ENCODE measurements at places on chromosomes 3 and 15. TPM values are rescaled to one million over a fixed set of nuclear protein-coding genes. Genes with fewer than 3 reads are reported as not detected.

The KNL1 gene
- 1.3 TPM for total RNA-seq

The TP63 gene
- 0.18 TPM for total RNA-seq

The SPESP1 gene
- total RNA-seq = 0.98 TPM

The VPS33B gene
- 5.3 TPM for total RNA-seq

The FAM81A gene
- 2.6 TPM for total RNA-seq

The GNAT1 gene
- not detected for total RNA-seq

The FAM174B gene
- 5.5 TPM for total RNA-seq

The A4GNT gene
- not detected for total RNA-seq

The CCR9 gene
- not detected for total RNA-seq

The CYP1A2 gene
- total RNA-seq = not detected

The SHISA5 gene
- 60.4 TPM for total RNA-seq

The CASR gene
- not detected for total RNA-seq

The PPCDC gene
- total RNA-seq = 11.8 TPM

The PLSCR5 gene
- not detected for total RNA-seq

The LMOD3 gene
- not detected for total RNA-seq

The P2RY14 gene
- total RNA-seq = 0.41 TPM

The GOLGA6D gene
- total RNA-seq = not detected

The TARS3 gene
- total RNA-seq = 10.0 TPM

The ARL14 gene
- not detected for total RNA-seq

The COL8A1 gene
- total RNA-seq = 24.3 TPM

The WNT5A gene
- total RNA-seq = 42.4 TPM

The DUOXA2 gene
- total RNA-seq = not detected

The GOLGA8A gene
- 18.9 TPM for total RNA-seq

The CCDC50 gene
- 199 TPM for total RNA-seq

The BSN gene
- total RNA-seq = 0.27 TPM

The LMCD1 gene
- total RNA-seq = 22.4 TPM

The GALNT15 gene
- total RNA-seq = 10.9 TPM

The ABHD5 gene
- 15.5 TPM for total RNA-seq

The RBM6 gene
- 48.5 TPM for total RNA-seq

The TGM5 gene
- total RNA-seq = not detected

The MINAR1 gene
- 0.98 TPM for total RNA-seq

The KIF7 gene
- 10.6 TPM for total RNA-seq
